ENCODE measurements at places on chromosomes 7 and 10. TPM values are rescaled to one million over a fixed set of nuclear protein-coding genes. Genes with fewer than 3 reads are reported as not detected.

DNA sequence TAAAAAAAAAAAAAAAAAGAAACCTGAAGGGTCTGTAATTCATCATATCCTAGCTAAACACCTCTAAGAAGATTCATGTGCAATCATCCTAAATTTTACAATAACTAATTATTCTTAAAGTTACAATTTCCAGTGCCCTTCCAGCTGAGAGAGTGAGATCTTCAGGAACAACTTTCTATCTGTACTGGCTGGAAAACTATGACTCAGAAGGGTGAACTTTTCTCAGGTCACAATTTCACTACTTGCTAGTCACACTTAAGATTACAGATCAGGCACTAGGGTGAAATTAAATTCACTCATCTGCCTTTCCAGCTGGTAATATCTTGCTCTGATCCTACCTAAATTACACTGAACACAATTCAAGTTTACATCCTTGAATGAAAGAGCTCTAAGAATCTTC lies 158.8 kb downstream of the ANK3 start:
- DNase-seq: no peak

ANKRD1 gene
- 41.7 TPM for polyA plus RNA-seq

DNA sequence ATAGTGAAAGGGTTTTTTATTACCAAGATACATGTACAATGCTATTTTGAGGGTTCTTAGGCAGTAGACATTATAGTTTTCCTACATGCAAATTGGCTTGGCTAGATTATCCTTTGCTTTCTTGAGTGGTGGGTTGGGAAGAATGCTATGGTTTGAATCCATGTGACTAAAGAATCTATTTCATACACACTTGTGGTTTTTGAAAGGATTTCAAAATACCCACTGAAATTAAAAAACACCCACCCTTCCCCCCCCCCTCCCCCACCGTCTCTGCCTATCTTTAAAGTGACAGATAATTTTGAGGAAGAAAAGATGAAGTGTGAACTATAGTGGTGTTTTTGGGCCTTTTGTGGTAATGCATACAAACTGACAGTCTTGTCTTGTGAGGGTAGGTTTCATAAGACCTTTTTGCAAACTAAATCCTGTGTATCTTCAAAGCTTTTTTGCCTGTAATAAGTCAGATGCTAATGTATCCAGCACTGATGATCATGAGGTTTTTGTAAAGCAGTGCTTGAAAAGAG lies 90.9 kb downstream of the TPST1 start:
- no peak for DNase-seq

CHPF2 gene
- polyA plus RNA-seq: 68.6 TPM

- no peak for DNase-seq
Observed at GRCh38 chr10:61964949-61965702, 63.6 kb downstream of the ARID5B start.

GRCh38 chr10:106947643-106948042 lies 216.9 kb downstream of the SORCS1 start:
- DNase-seq: no peak

DNA sequence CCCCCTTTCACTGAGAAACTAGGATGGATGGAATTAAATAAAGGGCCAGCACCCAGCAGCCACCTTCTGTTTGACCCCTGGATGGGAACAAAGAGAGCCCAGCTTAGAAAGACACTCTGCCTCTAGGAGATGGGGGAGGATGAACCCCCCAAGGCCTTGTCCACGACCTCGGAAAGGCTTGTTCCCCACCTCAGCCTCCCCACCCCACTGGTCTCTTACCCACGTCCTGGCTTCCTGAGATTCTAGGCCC lies 9.7 kb downstream of the ITPRIP start:
- no peak for DNase-seq

NRAP gene
- not detected for polyA plus RNA-seq

- DNase-seq: no peak
Observed at GRCh38 chr10:4427532-4427931, 398.5 kb upstream of the AKR1E2 start.

ASB13 gene
- 9.2 TPM for polyA plus RNA-seq
